ENCODE measurements at places on chromosomes 5 and 9. TPM values are rescaled to one million over a fixed set of nuclear protein-coding genes. Genes with fewer than 3 reads are reported as not detected.

GRCh38 chr5:53552561-53552960 is 7.9 kb upstream of the NDUFS4 start:
- no peak for DNase-seq

DNA sequence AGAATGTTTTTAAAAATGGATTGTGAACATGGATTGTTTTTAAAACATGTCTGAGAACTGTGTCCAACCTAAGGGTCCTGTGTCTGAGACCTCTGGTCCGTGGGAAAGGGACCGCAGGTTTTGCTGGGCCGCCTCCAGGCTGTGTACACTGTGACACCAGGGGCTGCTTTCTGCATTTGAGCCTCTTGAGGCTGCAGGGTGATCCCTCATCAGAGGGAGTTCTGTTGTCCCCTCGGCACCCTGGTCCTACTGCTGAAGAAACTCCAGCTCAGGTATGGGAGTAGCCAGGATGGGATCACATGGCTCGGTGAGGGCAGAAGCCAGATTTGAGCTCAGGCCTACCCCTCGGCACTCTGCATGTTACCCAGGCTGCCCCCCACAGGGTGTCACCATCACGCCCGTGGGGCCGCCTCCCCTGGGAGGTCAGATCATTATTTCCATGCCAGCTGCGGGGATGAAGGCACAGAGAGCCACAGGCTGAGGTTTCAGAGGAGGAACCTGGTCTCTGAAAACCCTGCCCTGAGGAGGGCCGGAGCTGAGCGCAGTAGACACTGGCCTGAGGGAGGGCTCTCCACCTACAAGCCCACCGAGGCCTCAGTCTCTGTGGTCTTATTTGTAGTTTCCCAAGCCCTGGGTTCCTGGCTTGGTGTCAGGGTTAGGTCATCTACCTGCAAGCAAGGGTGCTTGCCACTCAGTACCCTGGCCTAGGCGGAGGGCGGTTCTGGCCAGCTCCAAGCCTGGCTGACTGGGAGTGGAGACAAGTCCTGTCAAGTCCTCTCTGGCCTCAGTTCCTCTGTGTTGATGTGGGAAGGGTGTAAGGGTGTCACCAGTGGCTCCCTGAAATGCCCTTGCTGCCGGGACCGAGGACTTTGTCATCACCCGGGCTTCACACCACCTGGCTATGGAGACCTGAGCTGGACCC is 2.8 kb downstream of the PRR7 start:
- DNase-seq = no peak

DNA sequence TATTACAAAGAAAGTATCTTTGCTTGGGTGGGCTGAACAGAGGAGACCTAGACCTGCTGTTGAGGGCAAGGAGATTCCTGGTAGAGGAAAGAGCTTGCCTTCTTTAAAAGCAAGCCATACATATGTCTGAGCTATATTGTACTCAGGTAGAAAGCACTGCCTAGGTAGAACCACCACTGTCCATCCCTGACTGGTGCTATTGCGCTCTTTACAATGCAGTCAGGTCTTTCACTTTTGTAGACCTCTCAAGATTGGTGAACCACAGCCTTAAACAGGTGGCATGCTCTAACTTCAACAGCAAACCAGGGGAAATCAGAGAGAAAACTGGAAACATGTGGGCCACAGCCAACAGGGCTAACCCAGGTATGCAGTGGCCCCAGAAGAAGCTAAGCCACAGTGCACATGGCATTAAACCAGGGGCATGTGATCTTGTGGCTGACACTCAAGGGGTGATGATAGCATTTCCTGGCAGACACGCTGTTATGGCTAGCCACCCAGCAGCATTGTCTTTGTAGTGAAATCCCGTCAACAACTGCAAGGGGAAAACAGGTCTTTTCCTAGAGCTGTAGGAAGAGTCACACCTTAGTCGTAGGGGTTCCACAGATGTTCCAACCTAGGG is 253.9 kb upstream of the PCSK5 start:
- no peak for DNase-seq

GRCh38 chr9:37392272-37392671 is 30.2 kb upstream of the GRHPR start:
- DNase-seq = peak; percentile 75

DNA sequence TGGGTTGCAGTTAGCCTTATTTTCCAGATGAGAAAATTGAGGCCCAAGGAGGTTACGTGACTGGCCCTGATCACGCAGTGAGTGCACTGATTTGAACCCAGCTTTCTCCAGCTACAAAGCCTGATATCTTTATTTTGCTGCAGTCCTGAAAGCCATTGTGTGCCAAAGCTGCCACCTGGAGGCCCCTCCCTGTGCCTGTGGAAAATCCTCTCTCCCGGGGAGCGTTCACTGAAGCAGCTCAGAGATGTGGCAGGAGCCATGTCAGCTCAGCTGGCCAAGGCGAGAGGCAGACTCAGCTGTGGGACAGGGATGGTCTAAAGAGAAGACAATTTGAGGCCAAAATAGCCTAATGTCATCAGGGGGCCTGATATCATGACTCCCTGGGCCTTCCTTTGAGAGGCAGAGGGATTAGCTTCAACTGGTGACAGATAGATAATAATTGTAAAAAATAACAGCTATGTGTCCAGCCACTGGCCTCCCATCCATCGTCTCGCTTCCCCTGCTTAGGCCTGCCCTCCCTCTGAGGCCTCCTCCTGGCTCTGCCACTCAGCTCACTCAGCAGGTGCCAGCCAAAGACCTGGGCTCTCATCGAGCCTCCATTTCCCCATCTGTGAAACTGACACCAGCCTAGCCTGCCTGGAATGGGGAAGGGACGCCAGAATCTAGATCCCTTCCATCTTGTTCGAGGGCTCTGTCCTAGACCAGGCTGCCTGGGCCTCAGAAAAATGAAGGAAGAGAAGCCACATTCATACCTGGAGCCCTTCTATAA is 74.3 kb upstream of the GGTA1 start:
- peak; percentile 72 for DNase-seq

- no peak for DNase-seq
Measured at GRCh38 chr5:24073107-24073506, 565.7 kb downstream of the PRDM9 start.

GRCh38 chr9:105055917-105056316 is 128.0 kb upstream of the ABCA1 start:
- DNase-seq = no peak

GRCh38 chr9:98236901-98237487 is 18.5 kb downstream of the TBC1D2 start:
- no peak for DNase-seq

DNA sequence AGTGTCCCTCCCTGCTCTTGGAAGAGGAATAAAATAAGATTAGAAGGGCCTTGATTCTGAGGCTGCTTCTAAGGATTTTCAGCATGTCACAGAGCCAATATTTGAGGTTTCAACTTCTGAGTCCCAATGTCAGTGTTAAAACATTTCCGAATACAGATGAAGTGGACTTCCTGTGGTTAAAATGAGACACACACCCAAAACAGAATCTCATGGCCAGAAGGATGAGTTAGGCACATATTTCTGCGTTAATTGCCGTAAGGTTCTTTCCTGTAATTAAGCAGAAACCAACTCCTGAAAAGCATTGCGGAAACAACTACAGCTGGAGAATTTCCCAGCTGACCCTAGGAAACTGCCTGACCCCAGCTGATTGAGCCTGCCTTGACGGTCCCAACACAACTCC is 10.4 kb upstream of the ZNF354B start:
- no peak for DNase-seq

DNA sequence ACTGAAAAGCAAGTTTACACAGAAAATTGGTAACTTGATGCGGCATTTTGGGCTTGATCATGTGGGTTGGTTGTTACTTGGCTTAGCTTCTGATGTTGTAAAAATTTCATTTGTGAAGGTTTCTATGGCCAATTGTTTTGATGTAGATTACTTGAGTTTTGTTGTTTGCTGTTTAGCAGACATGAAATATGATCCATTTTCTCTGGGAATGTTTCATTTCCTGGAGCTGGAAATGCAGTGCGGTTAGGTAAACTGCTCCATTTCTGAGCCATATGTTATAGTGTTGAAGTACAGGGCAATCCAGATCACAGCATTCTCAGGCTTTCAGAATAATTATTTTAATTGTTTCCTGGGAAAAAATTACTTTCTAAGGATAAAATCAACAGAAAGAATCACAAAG is 396.9 kb downstream of the ENC1 start:
- DNase-seq = no peak

DNA sequence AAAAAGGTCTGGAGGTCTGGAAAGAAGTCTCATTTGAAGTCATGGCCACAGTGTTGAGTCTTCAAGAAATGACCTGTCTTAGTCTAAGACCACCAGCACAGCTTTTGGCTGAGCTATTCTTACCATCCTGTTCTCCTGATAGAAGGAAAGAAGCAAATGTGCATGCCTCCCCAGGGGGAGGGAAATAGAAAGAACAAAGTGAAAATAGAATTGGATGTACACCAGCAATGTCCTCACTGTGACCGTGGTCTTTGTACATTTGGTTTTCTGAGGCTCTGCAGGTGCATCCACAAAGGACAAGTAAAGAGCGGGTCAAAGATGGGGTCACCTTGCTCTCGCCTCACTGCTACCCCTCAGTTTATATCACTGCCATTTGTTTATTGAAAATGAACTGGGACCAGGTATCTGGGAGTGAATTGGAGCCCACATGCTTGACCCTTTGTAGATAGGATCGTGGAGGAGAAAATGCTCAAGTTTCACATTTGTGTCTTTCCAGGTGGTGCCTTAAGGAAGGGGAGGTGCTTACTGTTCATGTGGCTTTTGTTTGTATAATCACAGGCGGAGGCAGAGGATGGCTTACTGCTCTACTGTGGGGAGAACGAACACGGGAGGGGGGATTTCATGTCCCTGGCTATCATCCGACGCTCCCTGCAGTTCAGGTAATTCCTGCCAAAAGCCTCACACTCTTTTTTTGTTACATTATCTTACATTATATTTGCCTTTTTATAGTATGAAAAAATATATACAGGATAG is 147.8 kb downstream of the LIFR start:
- no peak for DNase-seq

DNA sequence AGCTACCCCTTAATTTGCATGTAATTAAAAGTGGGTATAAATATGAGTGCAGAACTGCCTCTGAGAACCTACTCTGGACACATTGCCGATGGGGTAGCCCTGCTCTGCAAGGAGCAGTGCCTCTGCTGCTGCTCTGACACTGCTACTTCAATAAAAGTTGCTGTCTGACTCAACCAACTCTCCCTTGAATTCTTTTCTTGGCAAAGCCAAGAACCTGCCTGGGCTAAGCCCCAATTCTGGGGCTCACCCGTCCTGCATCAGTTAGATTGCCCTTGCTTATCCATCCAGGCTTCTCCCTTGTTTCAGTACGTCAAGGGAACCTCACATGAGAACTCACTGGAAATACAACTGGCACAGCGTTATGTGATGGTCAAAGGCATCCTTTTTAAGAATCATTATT is 44.1 kb downstream of the FBXL7 start:
- no peak for DNase-seq

DNA sequence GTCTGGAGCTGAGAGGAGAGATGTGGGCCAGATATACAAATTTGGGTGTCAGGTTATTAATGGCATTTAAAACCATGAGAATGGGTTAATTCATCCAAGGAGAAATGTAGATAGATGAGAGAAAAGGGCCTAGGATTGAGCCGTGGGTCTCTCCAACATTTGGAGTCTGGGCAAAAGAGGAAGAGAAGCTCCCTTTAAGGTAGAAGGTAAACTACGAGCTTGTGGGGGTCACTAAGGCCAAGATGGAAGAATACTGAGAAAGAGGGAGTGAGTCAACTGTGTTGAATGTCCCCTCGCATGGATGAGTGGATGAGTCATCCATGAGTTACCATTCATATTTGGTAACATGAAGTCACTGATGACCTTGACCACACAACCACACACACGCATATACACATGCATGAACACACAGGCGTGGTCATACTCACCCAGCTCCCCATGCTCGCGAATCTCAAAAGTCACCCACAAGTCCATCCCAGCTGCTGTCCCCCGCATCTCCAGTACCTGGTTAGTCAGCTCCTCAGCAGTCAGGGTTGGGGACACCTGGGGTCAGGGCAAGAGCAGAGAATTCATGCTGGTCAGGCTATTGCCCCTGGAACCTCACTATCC is 6.8 kb upstream of the FCHSD1 start:
- DNase-seq = no peak

- no peak for DNase-seq
Measured at GRCh38 chr9:4680750-4681149, 1.4 kb downstream of the CDC37L1 start.

DNA sequence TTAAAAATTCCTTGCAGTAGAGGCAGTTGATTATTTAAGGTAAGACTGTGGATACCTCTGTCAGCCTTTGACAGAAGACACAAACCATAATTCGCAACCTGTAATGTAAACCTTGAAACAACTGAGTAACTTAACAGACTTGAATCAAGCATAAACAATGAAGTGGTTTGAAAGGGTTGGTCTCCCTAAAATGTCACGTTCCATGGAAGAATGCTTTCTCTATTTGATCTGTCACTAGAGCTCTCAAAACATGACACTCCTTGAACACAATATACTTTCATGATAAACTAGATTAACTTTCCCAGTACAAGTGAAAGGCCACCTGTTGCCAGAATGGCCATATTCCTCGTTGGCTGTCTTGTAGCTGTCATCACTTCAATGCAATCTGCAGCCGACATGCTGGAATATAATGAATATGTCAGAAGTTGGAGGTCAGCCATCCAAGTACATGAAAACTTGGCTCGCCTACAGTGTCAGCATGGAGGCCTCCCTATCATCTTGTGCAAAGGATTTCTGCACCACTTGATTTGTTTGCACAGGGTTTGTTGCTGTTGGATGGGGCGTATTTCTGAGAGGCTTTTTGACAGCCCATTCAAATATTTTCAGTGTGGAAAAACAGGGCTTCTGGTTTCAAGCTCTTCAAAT is 228.0 kb downstream of the TLE4 start:
- DNase-seq = no peak

DNA sequence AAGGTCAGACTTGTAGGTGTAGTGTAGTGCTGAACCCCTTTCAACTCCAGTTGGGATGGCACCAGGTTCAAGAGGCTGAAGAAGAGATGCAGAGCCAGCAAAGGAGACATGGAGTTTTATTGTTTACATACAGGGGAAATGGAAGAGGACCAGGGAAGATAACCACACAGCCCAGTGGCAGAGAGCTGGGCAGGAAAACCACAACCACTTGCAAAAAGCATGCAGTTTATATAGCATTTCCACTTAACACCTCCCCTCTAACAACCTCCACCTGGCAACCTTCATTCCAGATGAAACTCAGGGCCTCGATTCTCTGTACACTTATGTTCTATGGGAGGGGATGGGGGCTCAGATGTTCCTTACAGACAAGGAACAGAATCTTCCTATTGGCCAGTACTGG is 56.9 kb downstream of the SNX24 start:
- no peak for DNase-seq

- DNase-seq = no peak
Measured at GRCh38 chr5:154708207-154708606, 47.0 kb upstream of the LARP1 start.

DNA sequence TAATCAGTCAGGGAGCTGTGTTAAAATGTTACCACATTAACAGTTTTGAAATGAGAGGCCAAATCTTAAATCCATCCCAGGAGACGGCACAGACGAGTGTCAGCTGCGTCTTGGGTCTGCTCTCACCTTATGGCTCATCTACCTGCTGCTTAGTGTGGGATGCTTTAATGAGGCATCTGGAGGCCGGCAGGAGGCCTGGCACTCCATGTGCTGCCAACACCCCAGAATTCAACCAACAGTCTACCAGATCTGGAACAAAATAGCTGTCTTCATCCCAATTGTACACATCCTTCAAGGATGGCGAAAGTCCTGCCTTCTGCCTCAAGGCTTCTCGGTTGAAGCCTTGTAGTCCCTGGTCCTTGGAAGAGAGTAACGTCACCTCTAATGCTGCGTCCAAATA is 12.0 kb downstream of the PRKACG start:
- DNase-seq = no peak

Gene ADAMTSL1
- 0.68 TPM for total RNA-seq

Gene CCL21
- not detected for total RNA-seq

Gene AKNA
- total RNA-seq = 10.9 TPM

Gene RPP25L
- 22.4 TPM for total RNA-seq

Gene UBTD2
- 29.3 TPM for total RNA-seq
